ENCODE measurements at places on chromosomes 1 and 21.

GRCh38 chr1:87588495-87588894 lies 259.8 kb downstream of the LMO4 start:
- DNase-seq: no peak

- DNase-seq: no peak
These were observed 67.8 kb upstream of the FGGY start for GRCh38 chr1:59229138-59229537.

- DNase-seq: no peak
These were observed 21.3 kb downstream of the FAM78B start for GRCh38 chr1:166145499-166145898.

- no peak for DNase-seq
These were observed 280.5 kb upstream of the CAMK1G start for GRCh38 chr1:209302779-209303568.

DNA sequence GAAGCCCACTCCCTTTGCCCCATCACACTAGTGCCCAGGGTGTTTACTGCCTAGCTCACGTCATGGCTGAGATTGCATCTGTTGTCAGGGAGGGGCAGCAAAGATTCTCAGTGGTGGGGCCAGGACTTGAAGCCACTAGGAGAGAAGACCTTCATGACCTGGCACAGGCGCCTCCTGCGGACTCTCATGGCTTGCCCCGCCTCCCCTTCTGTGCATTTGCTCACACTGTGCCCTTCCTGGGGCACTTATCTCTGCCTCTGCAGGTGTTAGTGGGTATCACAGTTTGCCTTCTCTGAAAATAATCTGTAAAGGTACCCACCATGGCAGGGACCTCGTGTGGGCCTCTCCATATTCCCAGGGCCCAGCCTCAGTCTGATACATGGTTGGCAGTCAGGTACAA lies 20.1 kb downstream of the PTPRU start:
- no peak for DNase-seq

- no peak for DNase-seq
These were observed 50.2 kb downstream of the ENAH start for GRCh38 chr1:225602590-225603206.

DNA sequence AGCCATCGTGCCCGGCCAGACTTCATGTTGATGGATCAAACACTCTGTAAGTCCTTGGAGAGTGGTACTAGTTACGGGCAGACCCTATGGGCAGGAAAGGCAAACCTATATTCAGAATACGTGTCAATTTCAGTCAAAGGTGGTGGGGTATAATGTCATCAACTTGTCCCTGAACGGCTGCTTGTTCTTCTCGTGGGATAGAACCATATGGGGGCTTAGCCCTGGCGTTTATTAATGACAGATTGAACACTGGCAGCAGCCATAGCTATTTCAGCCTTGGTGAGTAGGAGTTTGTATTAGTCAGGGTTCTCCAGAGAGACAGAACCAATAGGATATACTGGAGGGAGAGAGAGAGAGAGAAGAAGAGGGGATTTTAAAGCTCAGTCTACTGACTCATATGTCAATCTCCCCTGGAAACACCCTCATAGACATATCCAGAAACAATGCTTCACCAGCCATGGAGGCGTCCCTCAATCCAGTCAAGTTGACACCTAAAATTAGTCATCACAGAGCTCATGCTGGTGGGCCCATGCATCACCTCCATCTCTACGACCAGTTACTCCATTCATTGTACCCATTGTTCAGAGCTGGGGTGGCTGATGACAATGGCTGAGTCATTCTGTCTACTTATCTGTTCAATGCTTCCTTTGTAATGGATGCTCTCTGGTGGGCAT lies 16.1 kb upstream of the AQP10 start:
- DNase-seq: no peak

- DNase-seq: no peak
These were observed 4.9 kb downstream of the ARID1A start for GRCh38 chr1:26700711-26701110.

GRCh38 chr1:34915521-34915920 lies 13.9 kb downstream of the DLGAP3 start:
- no peak for DNase-seq

Measured in ELF-1 (cell line).